ENCODE measurements at places on chromosomes 2 and 18.

DNA sequence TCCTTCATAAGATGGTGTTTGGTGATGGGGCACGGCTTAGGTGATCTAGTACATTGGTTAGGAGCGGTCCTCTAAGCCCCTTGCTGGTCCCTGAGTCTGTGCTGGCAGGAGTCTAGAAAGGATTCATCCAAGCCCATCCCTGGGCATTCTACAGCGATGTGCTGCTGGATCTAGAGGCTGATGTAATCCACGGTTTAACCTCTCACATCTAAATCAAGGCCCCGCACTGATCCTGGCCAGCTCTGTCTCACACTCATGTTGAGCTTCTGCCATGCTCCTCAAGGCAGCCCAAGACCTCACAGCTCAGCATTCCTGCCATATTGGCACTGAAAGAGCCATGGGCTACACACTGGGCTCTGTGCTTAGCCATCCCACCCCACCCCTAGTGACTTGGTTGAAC lies 664.8 kb downstream of the STK39 start:
- H3K4me1 ChIP-seq = no peaks in the 10 kb centered on the region
- H3K27ac ChIP-seq = no peak overlapping the region
- H3K27me3 ChIP-seq = no peaks in the 10 kb centered on the region

DNA sequence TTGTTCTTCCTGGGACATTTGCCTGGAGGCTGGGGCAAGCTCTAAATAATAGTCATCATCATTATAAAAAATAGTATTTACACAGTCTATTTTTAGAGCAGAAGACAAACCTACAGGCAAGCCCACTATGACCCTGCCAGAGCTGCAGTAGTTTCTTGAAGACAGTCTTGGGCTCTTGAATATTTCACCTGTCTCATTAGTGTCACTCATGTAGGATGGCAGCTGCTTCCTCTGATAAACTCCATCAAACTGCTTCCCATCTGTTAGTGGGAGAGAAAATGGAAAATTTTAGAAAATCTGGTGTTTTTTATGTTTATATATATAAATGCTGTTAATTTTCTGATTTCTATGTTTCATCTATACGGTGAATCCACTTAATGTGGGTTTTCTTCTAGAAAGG lies 8.5 kb upstream of the CYRIA start:
- no peaks in the 10 kb centered on the region for H3K4me1 ChIP-seq
- no peak overlapping the region for H3K27ac ChIP-seq
- DNase-seq = no peak
- H3K36me3 ChIP-seq = no peaks in the 10 kb centered on the region
- H3K4me3 ChIP-seq = no peak overlapping the region

DNA sequence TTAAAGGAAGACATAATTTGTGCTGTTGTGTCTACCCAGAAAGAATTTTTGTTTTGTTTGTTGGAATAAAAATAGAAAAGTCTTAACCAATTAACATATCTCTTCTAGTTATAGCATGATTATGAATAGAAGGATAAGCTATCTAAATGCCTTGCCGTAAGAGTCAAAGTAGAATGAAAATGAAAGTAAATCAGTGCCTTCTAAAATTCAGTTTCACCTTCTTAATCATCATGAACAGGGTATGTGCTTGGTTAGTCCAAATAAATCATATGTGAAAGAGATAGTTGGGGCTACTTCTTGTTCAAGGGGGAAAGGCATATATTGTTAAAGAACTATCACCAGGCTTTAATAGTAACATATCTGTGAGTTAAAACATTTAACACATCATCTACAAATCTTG lies 91.5 kb downstream of the GULP1 start:
- H3K27ac ChIP-seq = no peak overlapping the region
- DNase-seq = no peak
- H3K4me1 ChIP-seq = no peaks in the 10 kb centered on the region
- no peaks in the 10 kb centered on the region for H3K36me3 ChIP-seq
- no peak overlapping the region for H3K4me3 ChIP-seq

GRCh38 chr2:56380861-56381260 lies 197.1 kb downstream of the CCDC85A start:
- H3K36me3 ChIP-seq = no peaks in the 10 kb centered on the region
- no peak for DNase-seq
- H3K27me3 ChIP-seq = no peaks in the 10 kb centered on the region
- no peak overlapping the region for H3K4me3 ChIP-seq
- H3K27ac ChIP-seq = no peak overlapping the region

- H3K36me3 ChIP-seq = no peaks in the 10 kb centered on the region
- H3K27ac ChIP-seq = no peak overlapping the region
- no peaks in the 10 kb centered on the region for H3K4me1 ChIP-seq
- H3K4me3 ChIP-seq = no peak overlapping the region
These were observed 151.8 kb upstream of the UNC80 start for GRCh38 chr2:209619782-209620181.

GRCh38 chr2:80670763-80671162 lies 366.2 kb upstream of the LRRTM1 start:
- no peak overlapping the region for H3K27ac ChIP-seq
- H3K4me3 ChIP-seq = no peak overlapping the region
- H3K36me3 ChIP-seq = no peaks in the 10 kb centered on the region

DNA sequence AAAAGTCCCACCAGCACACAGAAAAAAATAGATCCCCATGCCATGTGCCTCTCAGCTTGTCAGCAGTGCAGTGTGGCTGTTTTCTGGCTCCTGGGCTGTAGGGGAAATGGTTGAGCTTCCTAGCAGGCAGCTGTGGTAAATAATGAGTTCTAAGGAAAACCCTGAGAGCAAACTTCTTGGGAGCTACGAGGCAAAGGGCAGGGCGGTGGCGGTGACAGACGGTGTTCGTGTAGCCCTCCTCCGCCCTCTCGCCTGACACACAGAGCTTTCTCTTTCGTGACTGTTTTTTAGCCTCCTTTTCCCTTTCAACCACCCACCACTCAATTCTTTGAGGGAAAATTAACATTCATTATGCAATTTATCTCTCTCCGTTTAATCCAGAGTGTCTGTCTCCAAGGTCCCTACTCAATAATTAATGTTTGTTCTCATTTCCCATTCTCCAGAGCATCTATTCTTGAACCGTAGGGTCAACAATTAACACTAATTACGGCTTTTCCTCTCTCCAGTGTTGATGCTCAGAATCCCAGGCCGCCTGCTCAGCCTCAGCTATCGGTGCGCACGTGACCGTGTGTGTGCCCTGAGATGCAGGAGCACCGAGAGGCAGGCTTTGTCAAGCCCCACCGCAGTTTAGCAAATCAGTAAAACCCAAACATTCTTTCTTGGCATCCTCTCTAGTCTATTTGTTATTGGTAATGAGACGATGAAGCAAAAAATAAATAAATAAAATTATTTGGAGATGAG lies 50.1 kb downstream of the KIAA2012 start:
- H3K36me3 ChIP-seq = no peaks in the 10 kb centered on the region
- peaks cover 19% of the 10 kb centered on the region for H3K4me1 ChIP-seq
- no peak overlapping the region for H3K27ac ChIP-seq

GRCh38 chr2:170836027-170836426 lies 19.3 kb downstream of the GAD1 start:
- H3K27me3 ChIP-seq = peaks cover 17% of the 10 kb centered on the region
- H3K4me1 ChIP-seq = no peaks in the 10 kb centered on the region
- H3K27ac ChIP-seq = no peak overlapping the region
- no peaks in the 10 kb centered on the region for H3K36me3 ChIP-seq

- no peak overlapping the region for H3K4me3 ChIP-seq
- H3K27ac ChIP-seq = no peak overlapping the region
- peaks cover 51% of the 10 kb centered on the region for H3K4me1 ChIP-seq
- no peaks in the 10 kb centered on the region for H3K27me3 ChIP-seq
- no peak for DNase-seq
These were observed 36.5 kb downstream of the CAB39 start for GRCh38 chr2:230749111-230749510.

DNA sequence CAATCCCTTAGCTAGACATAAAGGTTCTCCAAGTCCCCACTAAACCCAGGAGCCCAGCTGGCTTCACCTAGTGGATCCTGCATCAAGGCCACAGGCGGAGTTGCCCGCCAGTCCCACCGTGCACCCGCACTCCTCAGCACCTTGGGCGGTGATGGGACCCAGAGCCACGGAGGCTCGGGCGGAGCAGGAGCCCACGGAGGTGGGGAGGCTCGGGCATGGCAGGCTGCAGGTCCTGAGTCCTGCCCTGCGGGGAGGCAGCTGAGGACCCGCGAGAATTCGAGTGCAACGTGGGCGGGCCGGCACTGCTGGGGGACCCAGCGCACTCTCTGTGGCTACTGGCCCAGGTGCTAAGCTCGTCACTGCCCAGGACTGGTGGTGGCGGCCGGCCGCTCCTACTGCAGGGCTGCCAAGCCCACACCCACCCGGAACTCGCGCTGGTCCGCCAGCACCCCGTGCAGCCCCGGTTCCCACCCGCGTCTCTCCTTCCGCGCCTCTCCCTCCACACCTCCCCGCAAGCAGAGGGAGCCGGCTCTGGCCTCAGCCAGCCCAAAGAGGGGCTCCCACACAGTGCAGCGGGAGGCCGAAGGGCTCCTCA lies 31.7 kb upstream of the SPATA3 start:
- H3K27ac ChIP-seq = no peak overlapping the region
- H3K4me1 ChIP-seq = peaks cover 23% of the 10 kb centered on the region
- no peak overlapping the region for H3K4me3 ChIP-seq
- peak; percentile 19 for DNase-seq
- H3K27me3 ChIP-seq = peaks cover 57% of the 10 kb centered on the region

DNA sequence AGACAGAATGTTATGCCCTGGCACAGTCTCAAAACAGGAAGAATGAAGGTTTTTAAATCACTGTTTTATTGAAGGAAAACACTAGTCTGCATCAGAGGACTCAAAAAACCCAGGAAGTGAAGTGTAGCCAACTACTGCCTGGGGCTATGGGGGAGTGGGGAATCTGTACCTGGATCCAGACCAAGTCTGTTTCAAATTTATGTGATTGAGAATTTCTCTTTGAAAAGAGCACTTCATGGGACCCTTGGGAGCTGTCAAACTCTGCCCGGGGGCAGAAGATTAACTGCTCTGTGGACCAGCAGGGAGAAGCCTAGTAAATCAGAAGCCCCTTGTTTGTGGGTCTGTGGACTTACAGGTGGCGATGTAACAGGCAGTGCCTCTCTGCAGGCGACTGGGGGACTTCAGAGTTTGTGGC lies 45.3 kb upstream of the TANC1 start:
- DNase-seq = no peak
- H3K27me3 ChIP-seq = peaks cover 14% of the 10 kb centered on the region
- H3K4me1 ChIP-seq = peaks cover 2% of the 10 kb centered on the region

- H3K36me3 ChIP-seq = no peaks in the 10 kb centered on the region
- no peak overlapping the region for H3K4me3 ChIP-seq
- H3K27me3 ChIP-seq = no peaks in the 10 kb centered on the region
These were observed 130.9 kb upstream of the PTPRM start for GRCh38 chr18:7436166-7436565.

GRCh38 chr2:67085146-67085545 lies 312.0 kb upstream of the ETAA1 start:
- H3K4me1 ChIP-seq = no peaks in the 10 kb centered on the region
- H3K36me3 ChIP-seq = no peaks in the 10 kb centered on the region
- no peak overlapping the region for H3K27ac ChIP-seq
- H3K27me3 ChIP-seq = no peaks in the 10 kb centered on the region
- H3K4me3 ChIP-seq = no peak overlapping the region

- H3K27ac ChIP-seq = no peak overlapping the region
- H3K4me3 ChIP-seq = peak overlapping the region; percentile 60
- no peaks in the 10 kb centered on the region for H3K36me3 ChIP-seq
These were observed 7.9 kb downstream of the TMEM198 start for GRCh38 chr2:219551441-219552381.

All from activated CD8-positive, alpha-beta memory T cell treated with anti-CD3 and anti-CD28 coated beads, Interleukin-2, amount 10 ng/mL, durations not matched to agents 7 days and 5 days (primary cell).